C1 segment of cervical spinal cord (tissue), 14 donors: ENCODE measurements at places on chromosomes 6 and 20.

DNA sequence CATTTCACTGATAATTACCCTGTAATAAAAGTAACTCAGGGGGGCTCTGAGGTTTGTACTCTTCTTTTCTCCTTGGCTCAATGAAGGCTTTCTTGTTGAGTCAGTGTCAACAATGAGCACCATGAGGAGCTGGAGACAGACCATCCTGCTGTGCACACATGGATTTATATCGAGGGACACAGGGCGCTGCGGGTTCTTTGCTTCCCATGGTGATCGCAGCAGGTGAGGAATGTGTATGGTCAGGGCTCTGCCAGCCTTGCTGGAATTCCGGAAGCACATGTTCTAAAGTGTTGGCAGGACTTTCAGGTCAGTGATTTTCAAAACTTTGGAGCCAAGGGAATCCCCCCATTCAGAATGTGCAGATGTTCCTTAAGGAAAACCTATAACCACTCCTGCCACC lies 27.1 kb downstream of the SMOC2 start:
- DNase-seq: no peak

GRCh38 chr6:137681445-137682009 lies 185.5 kb upstream of the TNFAIP3 start:
- no peak for DNase-seq

- no peak for DNase-seq
Measured at GRCh38 chr6:20034408-20034769, 177.9 kb downstream of the MBOAT1 start.

DNA sequence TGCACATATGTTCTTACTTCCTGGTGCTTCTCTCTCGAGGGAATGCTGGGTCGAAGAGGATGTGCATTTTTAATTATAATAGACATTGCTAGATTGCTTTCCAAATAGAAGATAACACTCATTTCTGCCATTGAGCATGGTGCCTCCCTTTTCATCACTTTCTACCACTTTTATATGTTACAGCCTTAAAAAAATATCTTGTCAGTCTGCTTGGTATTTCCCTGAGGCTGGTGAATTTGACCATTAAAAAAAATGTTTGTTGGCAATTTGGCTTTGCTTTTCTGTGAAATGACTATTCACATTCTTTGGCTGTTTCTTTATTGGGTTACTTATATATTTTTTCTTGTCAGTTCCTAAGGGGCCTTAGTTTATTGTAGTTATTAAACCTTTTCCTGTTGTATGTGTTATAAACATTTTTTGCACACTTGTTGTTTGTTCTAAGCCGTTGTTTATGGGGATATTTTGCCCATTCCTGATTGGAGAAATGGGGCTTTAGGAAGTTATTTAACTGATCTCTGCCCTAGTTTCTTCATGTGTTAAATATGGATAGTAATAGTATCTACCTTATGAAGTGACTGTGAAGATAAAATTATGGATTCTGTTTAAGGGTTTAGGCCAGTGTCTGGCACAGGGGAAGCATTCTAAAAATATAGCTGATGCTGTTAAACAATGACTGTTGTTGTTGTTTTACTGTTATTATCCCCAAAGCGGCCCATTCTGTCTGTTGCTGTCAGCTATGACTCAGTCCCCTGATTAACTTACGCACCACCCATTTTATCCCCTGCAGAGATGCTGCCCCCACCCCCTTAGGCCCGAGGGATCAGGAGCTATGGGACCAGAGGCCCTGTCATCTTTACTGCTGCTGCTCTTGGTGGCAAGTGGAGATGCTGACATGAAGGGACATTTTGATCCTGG lies 3.8 kb downstream of the DDR1 start:
- DNase-seq: no peak

- no peak for DNase-seq
Measured at GRCh38 chr6:111898452-111898851, 25.2 kb upstream of the FYN start.

GRCh38 chr20:56801971-56802755 lies 173.1 kb downstream of the TFAP2C start:
- no peak for DNase-seq

- DNase-seq: no peak
Measured at GRCh38 chr20:62426699-62427131, 624 bp downstream of the RBBP8NL start.

- no peak for DNase-seq
Measured at GRCh38 chr6:158743033-158743651, 76.0 kb downstream of the EZR start.

DNA sequence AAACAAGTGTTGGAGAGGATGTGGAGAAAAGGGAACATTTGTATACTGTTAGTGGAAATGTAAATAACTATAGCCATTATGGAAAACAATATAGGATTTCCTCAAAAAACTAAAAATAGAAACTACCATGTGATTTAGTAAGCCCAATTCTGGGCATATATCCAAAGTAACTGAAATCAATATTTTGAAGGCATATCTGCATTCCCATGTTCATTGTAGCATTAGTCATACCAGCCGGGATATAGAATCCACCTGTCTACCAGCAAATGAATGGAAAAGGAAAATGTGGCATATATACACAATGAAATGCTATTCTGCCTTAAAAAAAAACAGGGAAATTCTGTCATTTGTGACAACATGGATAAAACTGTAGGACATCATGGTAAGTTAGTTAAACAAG lies 15.3 kb upstream of the C6orf58 start:
- DNase-seq: no peak

DNA sequence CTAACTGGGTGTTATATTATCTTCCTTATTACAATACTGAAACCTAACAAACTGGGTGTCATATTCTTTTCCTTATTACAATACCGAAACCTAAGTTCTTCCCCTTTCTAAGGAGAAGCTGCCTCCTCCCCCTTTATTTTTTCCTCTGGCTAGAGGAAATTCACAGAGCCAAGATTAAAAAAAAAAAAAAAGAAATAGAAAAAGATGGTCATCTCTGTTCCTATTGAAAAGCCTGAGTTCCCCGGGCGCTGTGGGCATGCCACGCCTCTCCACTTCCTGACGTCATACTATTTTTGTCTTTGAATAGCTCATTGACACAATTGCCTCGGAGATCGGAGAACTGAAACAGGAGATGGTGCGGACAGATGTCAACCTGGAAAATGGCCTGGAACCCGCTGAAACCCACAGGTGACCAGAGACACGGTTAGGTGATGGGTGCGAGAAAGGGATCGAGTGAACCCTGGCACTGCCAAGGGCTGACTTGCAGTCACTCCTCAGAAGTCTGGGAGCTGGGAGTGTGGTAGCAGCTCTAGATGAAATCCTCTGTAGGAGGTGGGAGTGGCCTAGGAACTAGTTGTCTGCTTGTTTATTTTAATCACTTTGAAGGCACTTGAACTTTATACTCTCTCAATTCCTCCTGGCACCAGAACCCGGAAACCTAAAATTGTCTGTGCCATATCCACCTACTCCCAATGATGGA lies 82.2 kb upstream of the NAA20 start:
- DNase-seq: no peak

GRCh38 chr6:108171291-108171917 lies 5.6 kb downstream of the NR2E1 start:
- no peak for DNase-seq

GRCh38 chr20:51634877-51635276 lies 92.4 kb upstream of the NFATC2 start:
- no peak for DNase-seq

GRCh38 chr6:107576852-107577251 lies 86.9 kb downstream of the SOBP start:
- DNase-seq: no peak

GRCh38 chr6:4560221-4561077 lies 215.8 kb upstream of the CDYL start:
- DNase-seq: no peak

DNA sequence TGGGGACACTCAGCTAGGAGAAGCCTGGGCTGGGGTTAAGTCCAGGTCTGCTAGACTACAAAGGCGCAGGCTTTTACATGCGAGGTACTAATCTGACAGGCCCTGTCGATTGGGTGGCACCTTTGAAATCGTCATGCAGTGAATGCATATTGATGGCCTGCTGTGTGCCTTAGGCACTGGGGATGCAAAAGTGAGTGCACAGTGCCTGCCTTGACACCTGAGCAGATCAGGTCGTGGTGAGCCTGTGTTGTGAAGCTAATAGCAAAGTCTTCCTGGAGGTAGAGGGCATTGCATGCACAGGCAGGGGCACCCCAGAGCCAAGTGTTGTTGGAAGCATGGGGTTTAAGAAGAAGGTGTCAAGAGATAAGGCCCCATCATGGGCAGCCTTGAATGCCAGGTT lies 16.9 kb downstream of the LRRC1 start:
- DNase-seq: no peak

- no peak for DNase-seq
Measured at GRCh38 chr6:63660757-63661156, 25.2 kb downstream of the PHF3 start.

DNA sequence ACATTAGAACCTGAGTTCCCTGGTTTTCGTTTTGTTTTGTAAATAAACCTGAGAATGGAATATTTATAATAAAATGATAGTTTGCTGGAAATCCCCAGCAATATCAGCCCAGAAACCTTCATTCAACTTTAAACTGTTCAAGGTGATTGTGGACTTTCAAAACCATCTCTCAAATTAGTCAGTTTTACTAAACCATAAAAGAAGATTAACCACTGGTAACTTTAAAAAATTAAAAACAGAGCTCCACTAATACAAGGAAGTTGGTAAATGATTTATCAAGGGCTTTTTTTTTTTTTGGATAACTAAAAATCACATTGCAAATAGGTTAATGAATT lies 10.0 kb downstream of the MBOAT1 start:
- no peak for DNase-seq

DNA sequence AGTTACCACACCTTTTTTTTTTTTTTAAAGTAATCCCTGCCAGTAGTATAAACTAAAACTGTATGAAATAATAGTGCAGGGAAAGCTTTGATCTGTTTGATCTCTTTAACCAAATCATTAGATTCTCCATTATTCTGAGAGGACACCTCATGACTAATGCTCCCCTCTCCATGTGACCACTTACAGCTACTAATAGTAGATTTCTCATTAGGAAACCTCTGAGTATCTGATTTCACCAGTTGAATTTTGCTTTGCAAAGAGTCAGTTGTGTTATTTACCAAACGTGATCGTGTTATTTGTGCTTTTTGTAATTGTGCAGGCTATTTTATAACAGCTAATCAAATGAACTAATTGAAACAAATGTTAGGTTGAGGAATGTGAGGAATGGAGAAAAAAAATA lies 12.5 kb downstream of the CASP8AP2 start:
- DNase-seq: no peak

- DNase-seq: no peak
Measured at GRCh38 chr6:50602292-50602691, 111.0 kb upstream of the TFAP2D start.

DNA sequence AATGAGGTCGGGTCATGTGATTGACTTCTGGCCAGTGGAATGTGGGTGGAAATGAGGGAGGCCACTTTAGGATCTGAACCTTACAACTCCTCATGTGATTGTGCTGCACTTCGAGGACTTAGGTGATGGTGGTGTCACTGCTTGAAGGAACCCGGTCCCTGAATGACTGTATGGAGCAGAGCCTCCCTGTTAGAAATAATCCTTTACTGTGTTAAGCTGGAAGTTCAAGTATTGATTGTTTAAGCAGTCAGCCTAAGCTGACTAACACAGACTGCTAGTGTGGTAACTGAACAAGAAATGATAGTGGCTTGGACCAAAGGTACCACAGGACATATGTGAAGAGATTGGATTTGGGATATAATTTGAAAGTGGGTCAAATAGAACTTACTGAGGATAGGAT lies 138.0 kb downstream of the OPN5 start:
- DNase-seq: no peak

DNA sequence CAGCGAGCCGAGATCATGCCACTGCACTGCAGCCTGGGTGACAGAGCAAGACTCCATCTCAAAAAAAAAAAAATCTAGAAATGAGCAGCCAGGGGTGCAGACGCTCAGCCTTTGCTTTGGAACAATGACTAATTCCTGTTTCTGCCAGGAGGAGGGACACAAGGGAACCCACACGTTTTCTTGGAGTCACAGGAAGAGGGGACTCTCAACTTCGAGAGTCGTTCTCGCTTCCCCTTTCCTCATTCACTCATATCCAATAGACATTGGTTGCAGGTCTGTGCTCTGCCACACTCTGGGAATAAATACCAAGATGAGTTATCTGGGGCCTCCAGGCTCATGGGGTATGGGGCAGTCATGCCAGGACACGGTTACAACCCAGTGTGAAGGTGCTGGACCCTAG lies 91.5 kb upstream of the RREB1 start:
- DNase-seq: no peak

GRCh38 chr6:41824571-41825569 lies 37.4 kb downstream of the TOMM6 start:
- DNase-seq: no peak

DNA sequence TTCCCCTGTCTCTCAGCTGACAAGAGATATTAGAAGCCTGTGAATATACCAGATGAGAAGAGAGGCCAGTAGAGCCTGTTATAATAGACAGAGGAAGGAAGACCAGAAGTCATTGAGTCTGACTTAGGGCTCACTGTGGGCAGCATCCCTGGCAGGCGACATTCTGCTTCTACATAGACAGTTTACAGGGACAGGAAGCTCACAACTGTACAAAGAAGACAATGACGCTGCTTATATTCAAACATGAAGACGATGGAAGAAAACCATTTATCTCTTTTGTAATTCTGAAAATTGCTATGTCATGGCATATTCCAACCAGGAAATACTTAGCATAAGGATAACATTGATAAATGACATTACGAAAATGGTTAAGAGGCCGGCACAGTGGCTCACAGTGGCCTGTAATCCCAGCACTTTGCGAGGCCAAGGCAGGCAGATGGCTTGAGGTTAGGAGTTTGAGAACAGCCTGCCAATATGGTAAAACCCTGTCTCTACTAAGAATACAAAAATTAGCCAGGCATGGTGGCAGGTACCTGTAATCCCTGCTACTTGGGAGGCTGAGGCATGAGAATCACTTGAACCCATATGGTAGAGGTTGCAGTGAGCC lies 170.9 kb downstream of the UBE3D start:
- no peak for DNase-seq

GRCh38 chr20:677957-678356 lies 2.4 kb upstream of the SCRT2 start:
- DNase-seq: no peak

GRCh38 chr20:61461461-61461860 lies 209.4 kb downstream of the CDH4 start:
- no peak for DNase-seq

DNA sequence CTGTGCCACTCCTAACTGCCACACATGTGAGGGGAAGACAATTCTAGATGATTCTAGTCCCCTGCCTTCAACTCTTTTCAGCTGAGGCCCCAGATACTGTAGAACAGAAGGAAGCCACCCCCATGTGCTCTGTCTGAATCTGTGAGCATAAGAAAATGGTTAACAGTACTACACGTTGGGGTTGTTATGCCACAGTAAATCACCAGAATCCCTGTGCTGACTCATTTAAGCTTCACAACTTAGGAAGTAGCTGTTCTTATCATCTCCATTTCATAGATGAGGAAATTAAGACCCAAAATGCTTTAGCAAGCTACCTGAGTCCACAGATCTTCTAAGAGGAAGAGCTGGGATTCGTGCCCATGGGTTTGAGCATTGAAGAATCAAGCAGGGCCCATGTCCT lies 27.4 kb upstream of the SCRT2 start:
- DNase-seq: no peak

- DNase-seq: no peak
Measured at GRCh38 chr20:38866265-38867061, 59.8 kb upstream of the FAM83D start.
